ENCODE measurements at places on chromosomes 3 and 15.

DNA sequence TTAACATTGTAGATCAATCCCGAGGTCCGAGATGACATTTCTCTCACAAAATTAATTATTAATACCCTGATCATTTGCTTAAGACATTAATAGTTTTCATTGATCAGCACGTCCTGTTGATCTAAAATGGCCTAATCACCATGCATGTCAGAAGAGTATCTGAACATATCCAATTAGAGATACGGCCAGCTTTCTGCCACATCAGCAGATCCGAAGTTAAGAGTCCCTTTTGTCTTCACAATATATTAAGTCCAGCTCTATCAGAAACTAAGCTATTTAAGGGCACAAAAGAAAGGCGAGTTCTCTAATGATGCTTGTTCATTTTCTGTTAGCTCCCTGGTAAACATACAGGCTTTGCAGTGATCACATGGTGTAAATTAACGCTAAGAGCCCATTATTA, 470.3 kb downstream of the CNTN4 start:
- no peak for DNase-seq

DNA sequence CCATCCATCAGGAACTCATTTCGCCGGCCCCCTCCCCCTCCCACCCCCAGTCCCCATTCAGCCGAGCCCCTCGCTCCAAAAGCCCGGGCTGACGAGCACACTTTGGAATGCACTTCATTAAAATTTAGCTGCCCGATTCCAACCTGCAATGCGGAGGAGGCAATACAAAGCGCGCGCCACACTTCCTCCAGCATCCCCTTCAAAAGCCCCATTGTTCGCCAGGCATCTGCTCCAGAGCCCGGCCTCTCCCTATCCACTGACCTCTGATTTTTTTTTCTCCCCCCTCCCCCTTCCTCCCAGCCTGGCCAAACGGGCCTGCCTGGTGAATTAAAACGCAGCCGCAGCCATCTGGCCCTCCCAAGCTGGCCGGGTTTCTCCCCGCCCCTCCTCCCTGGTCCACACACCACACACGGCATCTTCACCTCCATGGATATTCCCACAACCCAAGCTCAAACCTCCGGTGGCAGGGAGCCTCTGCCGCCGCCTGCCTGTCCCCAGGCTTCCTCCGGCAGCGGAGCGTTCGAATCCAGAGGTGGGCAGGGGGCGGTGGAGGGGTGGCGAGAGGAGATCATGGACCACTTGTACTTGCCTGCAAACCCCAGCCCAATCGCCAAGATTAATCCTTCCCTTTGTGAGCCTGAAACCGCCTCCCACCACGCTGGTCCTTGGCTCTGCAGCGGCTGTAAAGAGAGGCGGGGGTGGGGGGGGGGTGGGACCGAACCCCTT, 441.3 kb downstream of the MAGI1 start:
- DNase-seq: no peak

GRCh38 chr3:194561306-194561974, 71.8 kb downstream of the TMEM44 start:
- no peak for DNase-seq

DNA sequence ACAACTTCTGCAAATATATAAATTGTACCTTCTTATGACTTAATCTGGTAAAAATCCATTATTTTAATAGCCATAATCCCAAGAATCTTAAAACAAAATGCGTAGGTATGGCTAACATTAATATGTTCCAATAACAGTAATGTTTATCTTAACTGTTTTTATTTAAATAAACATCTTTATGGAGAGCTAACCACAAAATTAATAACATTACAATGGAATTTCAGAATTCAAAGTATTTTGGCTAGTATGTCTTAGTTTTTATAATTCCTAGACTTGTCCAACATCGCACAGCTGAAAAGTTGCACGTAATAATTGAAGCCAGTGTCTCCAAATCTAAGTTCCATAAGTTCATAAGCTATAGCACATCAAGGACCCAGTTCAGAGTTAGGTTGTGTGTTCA, 47.6 kb downstream of the ANKRD28 start:
- no peak for DNase-seq

DNA sequence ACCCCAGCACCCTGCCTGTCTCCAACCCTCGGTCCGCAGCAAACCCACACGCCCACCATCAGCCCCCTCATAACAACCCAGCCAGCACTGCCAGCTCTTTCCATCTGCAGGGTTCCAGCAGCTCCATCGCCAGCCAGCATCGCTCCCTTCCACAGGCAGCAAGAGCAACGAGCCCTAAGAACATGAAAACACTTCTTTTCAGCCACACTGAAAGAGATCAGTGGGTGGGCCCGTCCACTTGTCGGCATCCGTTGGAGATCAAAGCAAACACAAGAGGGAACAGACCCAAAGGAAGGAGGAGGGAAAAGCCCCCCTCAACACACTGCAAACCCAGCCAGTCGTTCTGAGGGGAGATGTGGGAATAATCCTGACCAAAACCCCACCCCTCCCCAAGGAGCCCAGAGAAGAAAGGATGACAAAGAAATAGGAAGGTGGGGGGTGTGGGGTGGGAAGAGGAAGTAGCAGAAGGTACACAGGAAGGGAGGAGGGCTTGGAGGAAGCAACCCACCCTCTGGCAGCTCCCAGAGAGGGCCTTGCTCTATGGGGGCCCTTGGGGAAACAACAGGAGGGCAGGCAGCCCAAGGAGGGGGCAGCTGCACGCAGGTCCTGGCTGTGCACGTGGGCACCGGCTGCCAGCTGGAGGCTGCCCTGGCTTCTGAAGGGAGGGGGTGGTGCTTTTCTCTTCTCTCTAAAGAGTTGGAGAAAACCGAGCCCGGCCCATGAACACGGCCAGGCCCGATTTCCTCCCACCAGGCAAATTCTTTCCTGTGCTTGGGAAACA, 473.6 kb upstream of the PROK2 start:
- no peak for DNase-seq

DNA sequence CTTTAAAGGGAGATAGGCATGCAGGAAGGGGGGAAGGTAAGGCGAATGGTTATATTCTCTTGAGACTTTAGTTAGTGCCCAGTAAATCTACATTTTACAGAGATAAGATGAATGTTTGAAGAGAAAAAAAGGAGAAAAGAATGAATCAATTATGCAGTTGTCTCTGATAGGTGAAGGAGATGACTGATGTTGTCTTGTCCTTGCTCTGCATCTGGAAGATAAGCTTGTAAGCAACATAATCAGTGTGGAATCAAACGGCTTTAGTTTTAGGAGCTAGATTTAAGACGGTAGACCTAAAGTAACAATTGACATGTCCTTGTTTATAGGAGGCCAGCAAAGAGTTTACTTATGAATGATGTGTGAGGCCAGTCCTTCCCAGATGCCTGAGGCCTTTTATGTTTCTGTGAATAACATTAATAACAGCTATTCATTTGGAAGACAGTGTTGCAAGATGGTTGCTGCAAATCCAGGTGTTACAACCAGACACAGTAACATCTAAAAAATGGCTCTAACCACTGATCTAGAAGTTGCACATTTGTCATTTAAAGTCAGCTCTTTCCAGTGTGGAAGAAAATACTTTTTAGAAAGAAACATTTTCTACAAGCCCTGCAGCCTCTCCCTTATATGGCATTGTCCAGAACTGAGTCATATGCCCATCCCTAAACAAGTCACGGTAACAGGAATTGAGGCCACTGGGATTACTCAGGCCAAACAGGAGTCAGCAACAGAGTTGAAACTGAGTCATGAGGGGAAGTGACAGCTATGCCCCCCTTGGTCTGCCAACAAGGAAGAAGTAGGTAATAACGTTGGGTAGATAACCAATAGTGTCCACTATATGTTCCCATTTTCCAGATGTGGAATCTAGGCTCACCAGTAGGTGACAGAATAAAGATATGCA, 77.5 kb upstream of the FBN1 start:
- DNase-seq: no peak

DNA sequence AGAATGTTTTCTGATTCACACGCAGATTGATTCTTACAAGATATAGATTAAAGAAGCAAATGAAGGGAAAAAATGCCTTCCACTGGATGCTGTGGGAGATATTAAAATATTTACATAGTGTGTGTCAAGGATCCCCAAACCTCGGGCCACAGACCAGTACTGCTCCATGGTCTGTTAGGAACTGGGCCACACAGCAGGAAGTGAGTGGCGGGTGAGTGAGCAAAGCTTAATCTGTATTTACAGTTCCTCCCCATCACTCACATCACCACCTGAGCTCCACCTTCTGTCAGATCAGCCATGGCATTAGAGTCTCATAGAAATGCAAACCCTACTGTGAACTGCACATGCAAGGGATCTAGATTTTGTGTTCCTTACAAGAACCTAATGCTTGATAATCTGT, 552.6 kb upstream of the GOLIM4 start:
- DNase-seq: no peak

Measured in LNCaP clone FGC (cell line).